HS-27A (cell line): ENCODE measurements at places on chromosomes 1 and 21.

DNA sequence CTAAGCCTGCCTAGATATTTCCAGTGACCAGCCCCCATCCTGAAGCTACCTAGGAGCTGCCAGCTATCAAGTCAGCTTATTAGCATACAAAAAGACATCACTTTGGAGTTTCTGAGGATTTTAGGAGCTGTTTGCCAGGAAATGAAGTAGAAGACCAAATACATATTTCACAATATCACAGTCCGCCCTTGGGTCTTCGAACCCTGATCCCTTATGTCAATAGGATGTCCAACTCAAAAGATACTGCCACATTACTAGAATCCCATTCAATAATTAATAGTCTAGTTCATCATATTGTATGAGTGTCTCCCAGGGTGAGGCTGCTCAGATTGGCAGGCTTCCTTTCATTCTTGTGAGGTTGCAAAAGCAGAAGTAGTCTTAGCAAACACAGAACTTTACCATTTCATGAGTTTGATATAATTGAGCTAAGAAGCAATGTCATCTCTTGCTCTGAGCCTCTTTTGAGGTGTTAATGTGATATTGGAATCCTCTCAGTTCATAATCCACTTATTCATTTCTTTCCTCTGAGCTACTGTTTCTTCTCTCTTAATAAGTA lies 13.6 kb downstream of the IPO9 start:
- DNase-seq, result no peak

- DNase-seq, result no peak
These were observed 65.1 kb downstream of the MAGI3 start for GRCh38 chr1:113455374-113455773.

GRCh38 chr1:36988321-36988720 lies 46.0 kb downstream of the GRIK3 start:
- DNase-seq, result no peak

DNA sequence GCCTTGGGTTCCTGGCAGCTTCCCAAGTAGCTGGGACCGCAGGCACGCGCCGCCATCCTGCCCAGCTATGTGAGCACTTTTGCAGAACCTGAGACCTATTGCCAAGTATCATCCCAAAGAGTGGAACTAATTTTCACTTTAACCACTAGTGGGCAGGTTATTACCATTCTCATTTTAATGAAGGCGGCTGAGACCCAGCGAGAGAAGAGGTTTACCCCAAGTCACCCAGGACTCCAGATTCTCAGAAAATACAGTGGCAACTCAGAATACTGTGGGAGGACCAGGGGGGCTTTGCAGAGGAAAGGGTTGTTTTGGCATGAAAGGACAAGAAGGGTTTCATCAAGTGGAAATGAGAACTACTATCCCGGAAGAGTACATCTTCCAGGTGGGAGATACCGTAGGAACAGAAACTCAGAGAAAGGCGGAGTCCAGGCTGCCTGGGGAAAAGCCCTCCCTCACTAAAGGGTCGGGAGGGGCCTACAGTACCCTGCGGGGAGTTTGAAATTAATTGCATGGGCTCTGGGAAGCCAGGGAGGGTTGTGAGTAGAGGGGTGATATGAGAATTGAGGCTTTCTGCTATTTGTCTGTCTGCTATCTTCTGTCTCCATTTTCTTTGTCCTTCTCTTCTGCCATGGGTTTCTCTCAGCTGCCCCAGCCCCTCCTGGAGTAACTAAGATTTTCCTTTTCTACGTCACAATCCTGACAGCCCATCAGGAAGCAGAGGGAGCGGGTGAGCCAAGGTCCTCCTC lies 7.2 kb upstream of the SEMA4A start:
- DNase-seq, result peak; percentile 82

- no peak for DNase-seq
These were observed 61.7 kb upstream of the GJA8 start for GRCh38 chr1:147840909-147841308.

DNA sequence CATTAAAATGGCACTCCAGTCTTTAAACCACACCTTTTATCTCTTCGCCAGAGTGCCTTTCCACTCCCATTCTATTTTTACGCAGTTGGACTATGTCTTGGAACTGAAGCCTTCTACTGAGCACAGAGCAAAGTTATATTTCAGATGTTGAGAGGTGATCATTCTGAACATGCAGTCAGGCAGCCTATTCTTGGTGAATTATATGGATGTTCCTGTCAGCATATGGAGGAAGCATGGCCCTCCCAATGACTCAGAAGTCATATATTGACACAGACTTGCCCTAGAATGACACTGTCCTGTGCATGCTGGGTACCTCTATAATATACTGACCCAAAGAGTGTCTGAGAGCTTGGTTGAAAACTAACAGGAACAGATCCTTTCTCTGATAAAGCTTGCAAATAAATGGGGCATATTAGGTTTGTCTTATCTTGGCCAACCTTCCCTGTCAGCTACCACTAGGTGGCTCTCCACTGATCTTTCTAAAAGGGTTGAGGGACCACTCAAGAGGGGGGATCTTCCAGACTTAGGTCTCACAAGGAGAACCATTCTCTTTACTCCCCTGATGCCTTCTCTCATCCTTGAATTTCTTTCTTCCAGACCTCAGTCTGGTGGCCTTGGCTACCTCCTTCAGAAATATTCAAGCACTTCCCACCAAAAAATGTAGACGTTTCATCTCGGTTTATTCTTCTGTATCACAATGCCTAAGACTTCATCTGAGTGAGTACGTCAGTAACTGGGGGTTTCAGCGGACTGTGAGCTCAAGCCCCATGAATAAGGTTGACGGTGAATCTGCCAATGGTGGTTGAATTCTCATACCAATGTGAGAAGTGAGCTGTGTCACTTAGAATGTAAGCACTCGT lies 11.8 kb upstream of the ALG14 start:
- DNase-seq, result no peak

- no peak for DNase-seq
These were observed 17.9 kb upstream of the LAPTM5 start for GRCh38 chr1:30775433-30775975.

- no peak for DNase-seq
These were observed 528.7 kb upstream of the PLXNA2 start for GRCh38 chr1:208772891-208773290.

DNA sequence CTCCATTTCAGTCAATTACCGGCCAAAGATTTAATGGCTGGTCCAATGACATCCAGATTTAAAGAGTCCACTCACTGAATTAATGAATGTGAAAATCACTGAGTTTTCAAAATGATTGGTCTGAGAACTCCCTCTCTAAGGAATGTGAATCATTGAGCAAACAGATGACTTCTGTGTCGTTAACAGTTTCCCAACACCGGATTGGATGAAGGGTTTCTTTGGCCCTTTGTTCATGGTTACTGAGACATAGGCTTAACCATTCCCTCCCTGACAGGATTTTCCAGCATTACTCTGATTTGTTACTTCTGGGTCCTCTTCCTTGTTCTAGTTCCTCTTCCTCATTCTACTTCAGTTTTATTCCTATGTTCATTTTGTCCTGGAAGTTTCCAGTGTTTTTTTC lies 1.5 kb upstream of the CLDN17 start:
- DNase-seq, result no peak

DNA sequence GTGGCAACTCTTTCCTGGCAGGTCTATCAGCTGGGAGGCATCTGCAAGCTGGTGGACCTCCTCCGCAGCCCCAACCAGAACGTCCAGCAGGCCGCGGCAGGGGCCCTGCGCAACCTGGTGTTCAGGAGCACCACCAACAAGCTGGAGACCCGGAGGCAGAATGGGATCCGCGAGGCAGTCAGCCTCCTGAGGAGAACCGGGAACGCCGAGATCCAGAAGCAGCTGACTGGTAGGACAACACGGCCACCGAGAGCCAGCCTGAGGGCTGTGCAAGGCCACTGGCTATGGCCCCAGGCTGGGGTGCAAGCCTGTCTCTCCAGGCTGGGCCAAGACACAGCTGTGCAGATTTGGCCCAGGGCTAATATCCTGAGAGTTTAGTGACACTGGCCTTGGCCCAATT lies 34.2 kb downstream of the PKP1 start:
- DNase-seq, result no peak

DNA sequence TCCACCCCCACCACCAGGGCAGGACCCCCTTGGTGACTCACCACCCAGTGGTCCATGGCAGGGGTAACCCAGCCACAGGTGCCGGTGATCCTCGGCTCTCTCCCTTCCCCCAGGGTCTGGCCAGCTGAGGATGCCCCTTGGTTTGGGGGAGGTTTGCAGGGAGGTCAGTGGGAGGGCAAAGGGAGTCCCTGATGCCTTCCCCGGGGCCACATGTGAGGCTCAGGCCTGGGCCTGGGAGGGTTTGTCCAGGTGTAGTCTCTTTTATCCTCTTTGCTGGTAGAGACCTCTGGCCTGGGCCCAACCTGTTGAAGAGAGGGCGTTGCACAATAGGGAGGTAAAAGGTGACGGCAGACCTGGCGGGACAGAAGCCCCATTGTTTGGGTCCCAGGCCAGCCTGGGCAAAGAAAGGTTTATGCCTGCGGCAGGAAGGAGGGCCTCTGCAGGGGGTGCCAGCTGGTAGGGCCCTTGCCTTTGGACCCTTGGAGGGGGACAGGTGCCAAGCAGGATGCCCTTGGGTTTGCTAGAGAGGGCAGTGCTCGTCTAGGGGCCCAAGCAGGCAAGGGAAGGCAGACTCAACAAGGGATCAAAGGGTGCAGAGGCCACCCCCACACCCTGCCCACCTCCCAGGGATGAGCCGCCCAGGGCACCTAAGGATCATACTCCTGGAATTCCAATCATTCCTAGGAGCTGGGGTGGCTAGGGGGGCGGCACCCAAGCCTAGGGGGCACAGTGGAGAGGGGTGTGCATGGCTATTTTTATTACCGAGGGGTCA lies 760 bp upstream of the TINAGL1 start:
- DNase-seq, result no peak

DNA sequence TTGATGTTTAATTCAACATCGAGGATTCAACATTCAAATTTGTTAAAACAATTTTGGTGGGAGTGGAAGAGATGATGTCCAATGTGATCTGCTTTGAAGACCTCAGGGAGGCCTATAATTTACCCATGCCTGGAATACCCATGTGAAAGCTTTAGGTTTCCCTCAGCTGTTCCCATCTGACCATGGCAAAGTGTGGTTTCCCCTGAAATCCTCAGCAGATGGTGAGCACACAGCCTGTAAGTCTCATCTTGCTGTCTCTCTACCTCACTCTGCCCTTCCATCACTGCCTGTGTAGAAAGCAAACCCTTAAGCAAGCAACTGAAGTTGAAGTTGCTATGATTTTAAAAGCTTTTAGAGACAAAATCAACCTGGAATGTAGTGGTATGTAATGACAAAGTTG lies 80.1 kb upstream of the ATF3 start:
- DNase-seq, result no peak

DNA sequence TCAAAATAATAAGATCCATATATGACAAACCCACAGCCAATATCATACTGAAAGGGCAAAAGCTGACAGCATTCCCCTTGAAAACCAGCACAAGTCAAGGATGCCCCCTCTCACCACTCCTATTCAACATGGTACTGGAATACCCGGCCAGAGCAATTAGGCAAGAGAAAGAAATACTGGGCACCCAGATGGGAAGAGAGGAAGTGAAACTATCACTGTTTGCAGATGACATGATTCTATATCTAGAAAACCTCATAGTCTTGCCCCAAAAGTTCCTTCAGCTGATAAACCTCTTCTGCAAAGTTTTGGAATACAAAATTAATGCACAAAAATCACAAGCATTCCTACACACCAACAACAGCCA lies 442.7 kb downstream of the PTBP2 start:
- no peak for DNase-seq

GRCh38 chr1:97092824-97093223 lies 371.2 kb downstream of the PTBP2 start:
- DNase-seq, result no peak

GRCh38 chr1:210496063-210496462 lies 167.4 kb downstream of the HHAT start:
- DNase-seq, result no peak

- no peak for DNase-seq
These were observed 150.2 kb downstream of the CAMTA1 start for GRCh38 chr1:6935361-6935883.

DNA sequence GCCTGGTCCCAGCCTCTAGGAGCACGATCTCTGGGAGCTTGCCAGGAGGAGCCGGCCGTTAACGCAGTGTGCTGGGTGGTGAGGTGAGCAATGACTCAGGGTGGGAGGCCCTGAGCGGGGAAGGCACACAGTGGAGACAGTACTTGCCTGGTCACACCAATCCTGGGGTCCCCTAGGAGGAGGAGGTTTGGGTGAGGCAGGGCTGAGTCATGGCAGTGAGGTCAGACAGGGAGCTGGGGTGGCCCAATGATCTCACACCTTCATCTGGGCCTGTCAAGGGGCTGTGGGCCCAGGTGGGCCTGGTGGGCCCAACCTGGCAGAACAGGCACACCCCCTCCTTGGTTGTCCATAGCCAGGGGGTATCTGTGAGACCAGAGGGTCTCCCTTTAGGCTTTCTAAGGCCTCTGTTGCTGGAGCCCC lies 8.6 kb upstream of the EDN2 start:
- DNase-seq, result peak; percentile 96

- DNase-seq, result no peak
These were observed 3.9 kb upstream of the PRKCZ start for GRCh38 chr1:2046174-2046917.

- no peak for DNase-seq
These were observed 363.6 kb upstream of the CAMK1G start for GRCh38 chr1:209219791-209220524.

DNA sequence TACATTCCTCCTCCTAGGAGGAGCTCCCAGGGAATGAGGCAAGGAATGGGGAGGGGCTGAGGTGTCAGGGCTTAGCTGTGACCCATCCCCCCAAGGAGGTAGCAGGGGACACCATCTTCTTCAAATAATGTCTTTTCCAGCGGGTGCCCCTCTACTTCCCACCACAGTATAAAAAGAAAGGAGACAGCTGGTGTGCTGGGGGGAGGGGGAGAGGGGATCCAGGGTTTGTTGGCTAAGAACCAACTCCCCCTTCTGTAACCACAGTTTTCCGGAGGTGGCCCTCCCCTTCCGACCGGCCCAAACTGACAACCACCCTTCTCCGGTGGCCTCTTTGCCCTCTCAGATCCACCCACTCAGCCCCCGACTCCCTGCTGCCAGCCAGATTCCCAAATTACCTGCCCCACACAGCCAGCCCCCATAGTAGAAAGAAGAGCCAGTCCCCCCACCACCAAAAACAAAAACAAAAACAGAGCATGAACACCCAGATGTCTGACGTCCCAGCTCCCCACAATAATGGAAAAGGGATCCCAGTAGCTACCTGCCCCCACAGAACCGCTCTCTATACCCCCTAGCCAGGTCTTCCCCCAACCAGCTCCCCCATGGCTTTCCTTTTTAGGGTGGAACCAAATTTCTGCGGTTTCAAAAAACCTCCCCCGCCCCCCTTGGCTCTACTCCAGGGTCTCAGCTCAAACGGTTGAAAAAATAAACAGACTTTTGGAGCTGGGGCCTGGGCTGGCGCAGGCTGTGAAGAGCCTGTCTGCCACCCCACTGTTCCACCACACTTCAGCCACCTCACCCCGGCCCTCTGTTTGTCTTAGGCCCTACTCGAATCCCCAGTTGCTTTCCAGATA lies 2.1 kb downstream of the ARHGEF2 start:
- DNase-seq, result no peak

DNA sequence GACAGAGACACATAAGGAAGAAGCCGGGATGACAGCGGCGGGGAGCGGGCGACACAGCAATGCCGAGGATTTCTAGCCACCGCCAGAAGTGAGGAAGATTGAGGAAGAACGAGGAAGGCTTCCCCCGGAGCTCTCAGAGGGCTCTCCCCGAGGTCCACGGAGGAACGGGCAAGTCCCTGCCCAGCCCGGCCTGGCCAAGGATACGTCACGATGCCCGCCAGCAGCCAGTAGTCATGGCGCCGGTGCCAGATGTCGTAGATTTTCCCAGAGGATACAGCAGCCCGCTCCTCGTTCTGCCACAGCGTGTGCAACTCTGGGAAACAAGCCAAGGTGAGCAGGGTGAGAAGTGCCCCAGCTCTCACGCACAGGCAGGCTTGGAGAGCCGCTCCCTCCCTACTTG lies 65.9 kb downstream of the KCNAB2 start:
- no peak for DNase-seq
